Calu3 (cell line): ENCODE measurements at places on chromosomes 7 and 10. TPM values are rescaled to one million over a fixed set of nuclear protein-coding genes. Genes with fewer than 3 reads are reported as not detected.

Gene RPEL1
- total RNA-seq: 0.57 and 0.61 TPM in 2 replicates

Gene ZNF503
- total RNA-seq: 12.5 and 12.8 TPM in 2 replicates

DNA sequence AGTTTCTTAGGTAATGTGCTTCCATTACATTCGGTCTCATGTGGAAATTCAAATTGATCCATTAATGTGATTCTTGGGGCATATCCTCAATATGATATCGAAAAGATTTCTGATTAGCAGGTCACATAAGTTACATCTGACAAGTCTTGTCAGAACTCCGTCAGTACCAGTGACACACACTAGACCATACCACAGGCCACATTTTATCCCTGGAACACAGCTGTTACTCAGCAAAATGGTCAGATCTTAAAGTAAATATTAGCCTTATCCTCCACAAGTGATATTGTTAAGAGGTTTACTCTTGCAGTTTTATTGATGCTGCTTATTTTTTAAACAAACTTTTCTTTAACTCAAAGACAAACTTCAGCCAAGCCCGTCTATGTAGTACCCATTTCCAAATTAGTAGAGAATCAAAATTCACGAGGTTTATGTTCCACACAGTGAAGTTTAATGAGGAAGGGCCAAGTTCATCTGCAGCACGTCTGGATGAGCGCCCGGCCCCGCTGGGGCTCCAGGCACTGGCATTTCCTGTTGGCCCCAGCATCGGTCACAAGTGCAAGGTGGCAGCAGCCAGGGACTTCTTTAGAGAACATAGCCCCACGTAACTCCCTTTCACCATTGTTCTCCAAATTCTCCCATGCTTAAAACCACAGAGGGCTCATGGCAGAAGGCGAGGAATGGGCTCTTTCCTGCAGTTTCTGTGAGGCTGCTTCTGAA is 132.2 kb downstream of the VIPR2 start:
- no peak overlapping the region for H3K27ac ChIP-seq
- no peak for DNase-seq
- H3K4me1 ChIP-seq: peaks cover 7% of the 10 kb centered on the region
- H3K27me3 ChIP-seq: peaks cover 34% of the 10 kb centered on the region
- no peaks in the 10 kb centered on the region for H3K36me3 ChIP-seq
- no peak overlapping the region for H3K4me3 ChIP-seq

DNA sequence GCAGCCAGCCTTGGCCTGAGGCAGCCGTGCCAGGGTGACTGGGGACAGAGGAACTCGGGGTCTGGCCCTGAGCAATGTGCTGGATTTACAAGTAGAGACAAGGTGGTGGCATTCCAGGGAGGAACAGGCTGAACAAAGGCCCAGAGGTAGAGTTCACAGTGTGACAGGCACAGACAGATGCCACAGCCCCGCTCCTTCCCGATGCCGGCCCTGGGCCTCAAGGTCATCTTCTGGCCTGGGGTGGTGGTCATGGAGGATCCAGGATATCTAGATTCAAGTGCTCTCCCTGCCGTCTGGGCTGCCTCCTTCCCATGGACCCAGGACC is 68.9 kb upstream of the COL13A1 start:
- H3K27me3 ChIP-seq: peaks cover 52% of the 10 kb centered on the region
- H3K4me3 ChIP-seq: no peak overlapping the region
- H3K36me3 ChIP-seq: no peaks in the 10 kb centered on the region
- H3K4me1 ChIP-seq: no peaks in the 10 kb centered on the region
- no peak for DNase-seq

GRCh38 chr7:30799976-30800661 is 28.9 kb downstream of the MINDY4 start:
- H3K4me3 ChIP-seq: no peak overlapping the region
- no peak for DNase-seq
- H3K27me3 ChIP-seq: no peaks in the 10 kb centered on the region
- H3K27ac ChIP-seq: peak overlapping the region; percentile 30

DNA sequence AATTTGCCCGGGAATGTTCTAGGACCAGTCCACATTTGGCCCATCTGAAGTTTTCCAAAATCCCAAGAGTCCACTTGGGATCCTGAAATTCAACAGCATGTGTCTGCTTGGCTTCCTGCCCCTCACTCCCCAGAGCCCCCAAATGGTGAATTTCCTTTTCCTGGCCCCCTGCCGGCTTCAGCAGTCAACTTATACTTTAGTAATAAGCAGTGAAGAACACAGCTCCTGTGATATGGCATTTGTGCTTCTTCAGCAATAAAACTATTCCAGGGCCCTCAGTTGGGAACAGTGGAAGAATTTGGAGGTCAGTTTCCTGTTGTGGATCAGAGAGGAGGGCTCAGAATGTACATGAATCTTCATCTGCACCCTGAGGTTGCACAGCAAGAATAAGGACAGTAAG is 51.1 kb downstream of the PRF1 start:
- no peak overlapping the region for H3K27ac ChIP-seq
- H3K27me3 ChIP-seq: peaks cover 26% of the 10 kb centered on the region
- no peak for DNase-seq
- H3K4me3 ChIP-seq: no peak overlapping the region

Gene PKD2L1
- not detected in 2 replicates for total RNA-seq

Gene JCAD
- total RNA-seq: 0.54 and 0.66 TPM in 2 replicates

DNA sequence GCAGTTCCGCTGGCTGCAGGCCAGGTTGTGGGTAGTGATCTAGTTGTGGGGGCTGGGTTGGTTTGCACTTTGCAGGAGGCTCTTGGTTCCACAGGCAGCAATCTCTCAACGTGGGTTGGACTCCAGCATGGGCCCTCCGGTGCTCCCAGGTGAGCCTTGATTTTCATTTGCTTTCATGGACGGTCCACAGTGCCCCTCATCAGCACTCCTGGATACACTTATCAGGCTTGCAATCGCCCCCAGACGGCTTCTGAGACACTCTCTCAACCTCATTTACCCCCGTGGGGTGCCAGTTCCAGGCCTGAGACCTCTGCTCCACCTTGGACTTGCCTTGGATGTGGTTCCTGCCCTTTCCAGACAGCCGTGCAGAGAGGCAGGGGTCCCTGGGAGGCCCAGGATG is 31.3 kb upstream of the ZNF273 start:
- no peaks in the 10 kb centered on the region for H3K27me3 ChIP-seq
- H3K4me1 ChIP-seq: no peaks in the 10 kb centered on the region
- no peak for DNase-seq
- H3K4me3 ChIP-seq: no peak overlapping the region
- H3K27ac ChIP-seq: no peak overlapping the region

- H3K27ac ChIP-seq: no peak overlapping the region
- no peaks in the 10 kb centered on the region for H3K36me3 ChIP-seq
- peaks cover 95% of the 10 kb centered on the region for H3K27me3 ChIP-seq
- H3K4me1 ChIP-seq: no peaks in the 10 kb centered on the region
- no peak for DNase-seq
These were observed 115.4 kb downstream of the WDR37 start for GRCh38 chr10:1171586-1171985.

DNA sequence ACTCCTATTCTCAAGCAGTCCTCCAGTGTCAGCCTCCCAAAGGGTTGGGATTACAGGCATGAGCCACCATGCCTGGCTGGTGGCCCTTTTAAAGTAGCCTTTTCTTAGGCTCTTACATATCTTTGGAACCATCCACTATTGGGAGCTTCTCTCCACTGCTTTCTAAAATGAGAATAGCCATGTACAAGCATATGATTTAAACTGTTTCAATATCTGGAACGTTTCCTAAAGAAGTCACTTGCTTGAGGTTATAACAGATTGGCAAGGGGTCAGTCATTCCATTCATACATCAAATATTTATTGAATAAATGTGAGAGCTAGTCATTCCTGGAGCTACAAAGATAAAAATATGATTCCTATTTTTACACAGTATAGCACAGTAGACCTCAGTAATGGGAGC is 97.4 kb upstream of the LRGUK start:
- H3K4me3 ChIP-seq: no peak overlapping the region
- no peak for DNase-seq
- no peak overlapping the region for H3K27ac ChIP-seq
- H3K4me1 ChIP-seq: no peaks in the 10 kb centered on the region
- H3K27me3 ChIP-seq: no peaks in the 10 kb centered on the region
- no peaks in the 10 kb centered on the region for H3K36me3 ChIP-seq

GRCh38 chr7:75662579-75663301 is 76.0 kb downstream of the HIP1 start:
- no peaks in the 10 kb centered on the region for H3K27me3 ChIP-seq
- no peak for DNase-seq
- H3K27ac ChIP-seq: no peak overlapping the region
- H3K4me1 ChIP-seq: no peaks in the 10 kb centered on the region

DNA sequence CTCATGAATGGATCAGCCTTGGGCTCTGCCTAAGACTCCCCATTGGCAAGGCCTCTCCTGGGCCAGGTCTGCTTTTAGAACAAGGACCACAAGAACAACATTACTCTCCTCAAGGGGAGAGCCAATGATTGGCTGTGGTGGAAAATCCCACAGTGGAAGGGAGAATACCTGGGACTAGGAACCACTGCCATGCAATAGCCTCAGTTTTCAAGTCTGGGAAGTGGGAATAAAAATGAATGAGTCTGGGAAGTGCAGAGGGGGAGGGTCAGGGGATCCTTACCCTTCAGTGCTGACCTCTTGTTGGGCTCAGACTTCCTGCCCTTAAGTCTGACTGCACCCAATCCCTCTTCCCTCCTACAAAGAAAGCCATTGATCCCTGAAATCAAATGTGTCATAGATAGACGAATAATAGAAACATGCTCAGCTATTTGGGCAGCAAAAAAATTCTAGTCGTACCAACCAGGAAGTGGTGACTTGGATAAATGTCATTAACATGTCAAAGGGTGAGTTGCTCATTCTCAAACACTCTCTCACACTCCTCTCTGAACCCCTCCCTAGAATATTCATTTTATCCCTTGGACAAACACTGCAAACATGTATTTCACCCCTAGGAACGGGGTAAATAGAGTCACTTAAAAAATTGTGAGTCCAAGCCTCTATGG is 123.6 kb downstream of the SH3PXD2A start:
- no peak overlapping the region for H3K27ac ChIP-seq
- no peak overlapping the region for H3K4me3 ChIP-seq
- H3K4me1 ChIP-seq: peaks cover 16% of the 10 kb centered on the region
- H3K27me3 ChIP-seq: no peaks in the 10 kb centered on the region

DNA sequence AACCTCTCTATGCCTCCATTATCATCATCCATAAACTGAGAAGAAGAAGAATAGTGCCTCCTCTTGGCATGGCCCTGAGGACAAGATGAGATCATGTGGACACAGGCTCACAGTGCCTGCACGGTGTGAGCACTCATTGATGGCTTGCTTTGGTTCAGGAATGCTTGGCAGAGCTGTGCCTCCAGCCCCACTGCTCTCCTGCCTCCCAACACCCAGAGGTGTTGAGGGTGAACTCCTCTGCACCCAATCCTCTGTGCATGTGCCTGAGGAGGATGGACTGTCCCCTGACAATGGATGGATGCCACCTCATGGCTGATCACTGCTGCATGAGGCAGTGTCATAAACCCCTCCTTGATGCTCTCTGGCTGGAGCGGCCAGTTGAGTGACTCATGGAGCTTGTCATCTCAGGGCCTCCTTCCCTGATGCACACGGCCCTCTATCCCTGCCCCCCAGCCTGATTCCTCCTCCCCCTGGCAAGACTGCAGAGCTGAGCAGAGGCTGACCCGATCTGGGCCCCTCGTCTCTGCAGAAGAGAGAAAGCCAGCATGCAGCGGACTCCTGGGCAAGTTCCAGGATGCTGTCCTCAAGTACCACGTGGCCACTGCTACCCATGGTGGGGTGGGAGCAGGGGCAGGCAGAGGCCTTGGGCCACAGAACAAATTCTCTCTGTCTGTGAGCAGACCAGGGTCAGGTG is 136.3 kb downstream of the KCNMA1 start:
- no peak overlapping the region for H3K4me3 ChIP-seq
- H3K4me1 ChIP-seq: peaks cover 15% of the 10 kb centered on the region
- peaks cover 27% of the 10 kb centered on the region for H3K27me3 ChIP-seq
- no peak overlapping the region for H3K27ac ChIP-seq

GRCh38 chr10:50832171-50832751 is 53.2 kb downstream of the A1CF start:
- no peaks in the 10 kb centered on the region for H3K36me3 ChIP-seq
- no peaks in the 10 kb centered on the region for H3K27me3 ChIP-seq
- no peak for DNase-seq
- no peak overlapping the region for H3K4me3 ChIP-seq

Gene SEMA3D
- total RNA-seq: 0.91 and 2.0 TPM in 2 replicates

DNA sequence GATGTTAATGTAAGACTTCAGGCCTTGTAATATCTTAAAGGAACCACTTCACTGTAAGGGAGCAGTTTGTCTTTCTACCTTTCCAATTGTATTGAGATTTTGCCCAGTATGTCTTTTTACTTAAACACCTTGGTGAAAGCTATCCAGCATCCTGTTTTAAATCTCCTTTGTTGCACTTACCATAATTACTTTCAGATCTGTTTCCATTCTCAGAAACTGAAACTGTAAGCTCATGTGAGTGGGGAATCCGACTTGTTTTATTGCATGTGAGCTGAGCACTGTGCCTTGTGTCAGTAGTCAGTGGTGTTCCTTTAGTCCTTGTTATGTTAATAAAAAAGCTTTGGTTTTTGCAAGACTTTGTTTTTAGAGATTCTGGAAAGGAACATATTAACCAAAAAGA is 42.2 kb downstream of the BMPR1A start:
- H3K4me1 ChIP-seq: no peaks in the 10 kb centered on the region
- DNase-seq: no peak
- H3K27me3 ChIP-seq: no peaks in the 10 kb centered on the region
- no peak overlapping the region for H3K4me3 ChIP-seq
- no peak overlapping the region for H3K27ac ChIP-seq
- no peaks in the 10 kb centered on the region for H3K36me3 ChIP-seq

GRCh38 chr10:116742367-116743265 is at the start of gene HSPA12A:
Gene HSPA12A, minus strand, starts transcription at chr10:116742566. Its CDS starts 97 bp downstream, at chr10:116742469.
- no peak within 1 kb of the TSS for H3K27ac ChIP-seq
- H3K27me3 ChIP-seq: peaks cover 43% of the 10 kb centered on the region
- H3K4me1 ChIP-seq: no peaks in the 10 kb centered on the region
- peak within 1 kb of the TSS; percentile 65 for H3K4me3 ChIP-seq
- peak; percentile 73 for DNase-seq
- peaks cover 5% of the 10 kb centered on the region for H3K36me3 ChIP-seq

- peaks cover under 1% of the 10 kb centered on the region for H3K4me1 ChIP-seq
- no peaks in the 10 kb centered on the region for H3K36me3 ChIP-seq
- no peak overlapping the region for H3K27ac ChIP-seq
- no peak for DNase-seq
These were observed 85.3 kb downstream of the FAM241B start for GRCh38 chr10:69715156-69715898.

GRCh38 chr10:35644050-35644950 is 2.2 kb upstream of the FZD8 start:
- no peak overlapping the region for H3K27ac ChIP-seq
- H3K36me3 ChIP-seq: peaks cover 32% of the 10 kb centered on the region
- no peak for DNase-seq
- H3K4me3 ChIP-seq: peak overlapping the region; percentile 87
- H3K27me3 ChIP-seq: peaks cover 21% of the 10 kb centered on the region

GRCh38 chr7:3588341-3588740 is 287.3 kb downstream of the SDK1 start:
- H3K4me3 ChIP-seq: no peak overlapping the region
- H3K27me3 ChIP-seq: no peaks in the 10 kb centered on the region
- no peak for DNase-seq
- H3K36me3 ChIP-seq: no peaks in the 10 kb centered on the region
